Caki2 (cell line): ENCODE measurements at places on chromosomes 2 and 18.

DNA sequence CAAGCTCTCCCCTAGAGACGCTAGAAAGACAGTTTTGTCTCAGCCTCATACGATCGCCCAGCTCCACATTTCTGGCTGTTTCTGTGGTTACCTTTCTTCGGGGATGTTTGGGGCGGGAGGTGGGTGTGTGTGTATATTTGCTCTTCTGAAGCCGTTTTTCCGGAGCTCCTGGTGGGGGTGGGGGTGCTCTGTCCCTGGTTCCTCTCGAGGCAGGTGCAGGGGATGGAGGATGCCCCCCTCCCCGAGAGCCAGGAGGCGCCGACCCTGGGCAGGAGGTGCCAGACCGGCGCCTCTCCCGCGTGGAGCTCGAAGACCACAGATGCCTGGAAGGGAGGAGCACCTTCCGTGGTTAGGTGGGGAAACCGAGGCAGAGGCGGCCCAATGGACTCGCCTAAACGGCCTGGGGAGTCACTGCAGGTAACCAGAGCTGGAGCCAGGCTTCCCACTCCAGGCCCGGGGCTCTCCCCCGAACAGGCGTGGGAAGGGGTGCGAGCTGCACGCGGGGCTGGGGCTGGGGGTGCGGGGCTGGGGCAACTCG lies 694 bp upstream of the HPCAL1 start:
- no peak for DNase-seq

GRCh38 chr2:205130111-205130829 lies 552.0 kb upstream of the NRP2 start:
- DNase-seq, result no peak

GRCh38 chr2:35410431-35411061 lies 945.0 kb upstream of the CRIM1 start:
- DNase-seq, result peak; percentile 37

DNA sequence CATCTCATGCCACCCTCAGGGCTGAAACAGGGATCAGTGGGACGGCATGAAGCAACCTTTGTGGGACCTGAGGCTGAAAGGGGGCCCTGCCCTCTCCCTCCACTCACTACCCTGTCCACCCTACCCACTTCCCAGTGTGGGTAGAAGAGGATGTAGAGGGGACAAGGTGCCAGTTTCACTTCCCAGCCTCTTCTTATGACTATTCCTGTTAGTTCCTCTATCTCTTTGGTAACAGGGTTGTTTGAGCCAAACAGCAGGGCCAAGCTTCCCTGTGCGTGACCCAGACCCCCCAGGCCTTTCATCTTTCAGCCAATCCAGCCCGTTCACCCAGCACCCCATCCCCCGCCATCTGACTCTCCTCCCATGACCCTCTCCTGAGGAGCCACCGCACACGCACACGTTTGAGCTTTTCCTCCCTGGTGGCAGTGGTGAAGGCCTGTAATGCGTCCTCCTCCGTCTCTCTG lies 82.3 kb downstream of the STPG4 start:
- DNase-seq, result no peak

DNA sequence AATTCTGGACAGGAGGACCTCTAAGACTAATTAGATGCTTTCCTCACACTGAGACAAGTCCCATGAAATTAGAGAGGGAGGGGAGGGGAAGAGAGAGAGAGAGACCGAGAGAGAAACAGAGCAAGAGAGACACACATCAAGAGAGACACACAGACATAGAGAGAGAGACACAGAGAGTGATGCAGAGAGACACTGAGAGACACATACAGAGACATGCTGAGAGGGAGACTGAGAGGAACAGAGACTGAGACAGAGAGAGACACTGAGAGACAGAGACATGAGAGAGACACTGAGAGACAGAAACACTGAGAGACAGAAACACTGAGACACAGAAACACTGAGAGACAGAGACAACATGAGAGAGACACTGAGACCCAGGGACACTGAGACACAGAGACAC lies 250.8 kb downstream of the TNS1 start:
- no peak for DNase-seq

GRCh38 chr2:215465256-215465655 lies 29.4 kb upstream of the FN1 start:
- peak; percentile 94 for DNase-seq
